ENCODE measurements at places on chromosomes 1 and 21. TPM values are rescaled to one million over a fixed set of nuclear protein-coding genes. Genes with fewer than 3 reads are reported as not detected.

The GPX7 gene
- 20.8 TPM for total RNA-seq

The MTHFR gene
- total RNA-seq, result 21.2 TPM

The PPIE gene
- total RNA-seq, result 29.7 TPM

The CFHR2 gene
- not detected for total RNA-seq

The EDARADD gene
- total RNA-seq, result not detected

The VASH2 gene
- under 0.01 TPM for total RNA-seq

The USP24 gene
- 40.8 TPM for total RNA-seq

The KDF1 gene
- total RNA-seq, result not detected

The MNDA gene
- not detected for total RNA-seq

The PHC2 gene
- 131 TPM for total RNA-seq

The LGR6 gene
- total RNA-seq, result not detected

The RGS18 gene
- total RNA-seq, result not detected

The PRAMEF12 gene
- total RNA-seq, result not detected

The DCST1 gene
- not detected for total RNA-seq

The TMEM81 gene
- 1.3 TPM for total RNA-seq

The CLK2 gene
- 27.3 TPM for total RNA-seq

The AIRE gene
- under 0.01 TPM for total RNA-seq

The PLPPR4 gene
- 0.19 TPM for total RNA-seq

The PRR9 gene
- total RNA-seq, result not detected

The DHRS3 gene
- 65.2 TPM for total RNA-seq

The DARS2 gene
- total RNA-seq, result 16.7 TPM

The LCE1C gene
- not detected for total RNA-seq

The GSTM5 gene
- under 0.01 TPM for total RNA-seq

The NES gene
- total RNA-seq, result 81.7 TPM

The HFM1 gene
- 0.86 TPM for total RNA-seq

The ANKRD65 gene
- under 0.01 TPM for total RNA-seq

Data from vein endothelial cell (primary cell).